ENCODE measurements at places on chromosomes 5 and 9.

DNA sequence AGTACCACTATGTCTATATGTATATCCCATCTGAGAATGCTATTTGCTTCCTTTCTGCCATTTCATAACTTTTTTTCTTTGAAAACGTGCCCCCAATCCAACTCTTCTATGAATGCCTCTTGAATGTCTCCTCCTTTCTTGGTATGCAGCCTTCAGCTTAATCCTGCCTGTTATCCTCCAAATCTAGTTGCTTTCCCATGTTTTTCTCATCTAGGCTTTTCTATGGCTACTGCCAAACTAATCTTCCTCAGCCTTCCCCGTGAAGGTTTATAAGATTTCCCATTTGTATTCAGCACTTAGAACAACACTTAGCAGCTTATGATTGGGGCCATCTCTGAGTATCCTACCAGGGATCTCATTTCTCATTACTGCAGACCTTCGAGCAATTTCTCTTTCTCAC is 2.5 kb downstream of the TGFBR1 start:
- DNase-seq, result no peak

- DNase-seq, result no peak
Measured at GRCh38 chr9:114590328-114590727, 2.8 kb downstream of the ATP6V1G1 start.

- no peak for DNase-seq
Measured at GRCh38 chr9:36484124-36484523, 84.1 kb upstream of the RNF38 start.

DNA sequence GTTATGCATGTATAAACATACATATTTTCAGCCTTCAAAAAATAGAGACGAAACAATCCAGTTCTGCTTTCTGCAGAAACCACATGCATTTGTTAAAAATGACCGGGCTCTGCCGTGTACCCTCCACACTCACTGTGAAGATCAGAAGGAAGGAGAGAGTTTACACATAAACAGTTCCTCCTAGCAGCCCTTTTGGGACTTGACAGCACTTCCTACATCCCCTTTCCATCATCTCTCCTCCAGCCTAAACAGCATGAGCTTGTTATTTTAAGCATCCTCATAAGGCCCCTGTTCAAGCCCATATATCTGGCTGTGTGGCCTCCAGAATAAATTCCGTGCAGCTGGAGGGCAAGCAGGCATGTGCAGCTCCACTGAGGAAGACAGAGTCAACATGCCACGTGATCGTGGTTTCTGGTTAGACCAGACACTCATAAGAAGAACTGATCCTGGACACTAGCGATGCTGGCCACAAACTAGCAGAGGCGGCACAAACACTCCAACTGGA is 42.2 kb downstream of the NIPAL4 start:
- DNase-seq, result no peak

- peak; percentile 13 for DNase-seq
Measured at GRCh38 chr5:39716532-39717028, 291.8 kb upstream of the DAB2 start.

Data from activated CD4-positive, alpha-beta T cell treated with anti-CD3 and anti-CD28 coated beads, Interleukin-2, amount 50 U/mL, for 1 hour (primary cell).